ENCODE measurements at places on chromosomes 6 and 20. TPM values are rescaled to one million over a fixed set of nuclear protein-coding genes. Genes with fewer than 3 reads are reported as not detected.

Gene CNKSR3
- total RNA-seq, result 6.0 TPM

Gene SYTL3
- total RNA-seq, result 0.58 TPM

Gene SNX21
- total RNA-seq, result 69.8 TPM

Gene BNIP5
- total RNA-seq, result not detected

Gene LAMA5
- total RNA-seq, result 41.1 TPM

Gene HLA-DOA
- total RNA-seq, result not detected

Gene GOPC
- 28.6 TPM for total RNA-seq

Gene BPIFA1
- total RNA-seq, result not detected

Gene TRIM15
- total RNA-seq, result not detected

Gene SNAP25
- total RNA-seq, result 2.1 TPM

Gene OSTM1
- 35.6 TPM for total RNA-seq

Gene ZNF391
- 10.0 TPM for total RNA-seq

Gene SS18L1
- total RNA-seq, result 5.9 TPM

Gene TRAPPC3L
- not detected for total RNA-seq

Gene TMEM217
- 0.17 TPM for total RNA-seq

Gene RSPH4A
- 1.1 TPM for total RNA-seq

Gene THBD
- 10.4 TPM for total RNA-seq

Gene LINC00237
- not detected for total RNA-seq

Gene WASF1
- 20.2 TPM for total RNA-seq

Gene HDGFL1
- not detected for total RNA-seq

Gene ZNF311
- 1.8 TPM for total RNA-seq

Gene LPIN3
- total RNA-seq, result 13.2 TPM

Gene BANF2
- total RNA-seq, result not detected

Gene APCDD1L
- total RNA-seq, result 3.7 TPM

Gene AVP
- not detected for total RNA-seq

Gene ZC2HC1B
- not detected for total RNA-seq

Gene PKHD1
- total RNA-seq, result under 0.01 TPM

Gene RCAN2
- not detected for total RNA-seq

Gene SYCP2
- total RNA-seq, result 0.47 TPM

Gene SLC17A4
- not detected for total RNA-seq

Gene HNF4A
- total RNA-seq, result not detected

Measured in pericardium fibroblast (primary cell).